Central memory CD8-positive, alpha-beta T cell (primary cell): ENCODE measurements at places on chromosomes 6 and 20.

- H3K36me3 ChIP-seq = peaks cover 9% of the 10 kb centered on the region
- no peak overlapping the region for H3K4me3 ChIP-seq
- H3K4me1 ChIP-seq = no peaks in the 10 kb centered on the region
- H3K27ac ChIP-seq = no peak overlapping the region
- DNase-seq = no peak
- H3K27me3 ChIP-seq = no peaks in the 10 kb centered on the region
These were observed 125.7 kb downstream of the ANKS1A start for GRCh38 chr6:35014786-35015185.

GRCh38 chr6:78908621-78909020 is 41.3 kb downstream of the IRAK1BP1 start:
- H3K27ac ChIP-seq = no peak overlapping the region
- H3K4me1 ChIP-seq = peaks cover 9% of the 10 kb centered on the region
- DNase-seq = no peak

DNA sequence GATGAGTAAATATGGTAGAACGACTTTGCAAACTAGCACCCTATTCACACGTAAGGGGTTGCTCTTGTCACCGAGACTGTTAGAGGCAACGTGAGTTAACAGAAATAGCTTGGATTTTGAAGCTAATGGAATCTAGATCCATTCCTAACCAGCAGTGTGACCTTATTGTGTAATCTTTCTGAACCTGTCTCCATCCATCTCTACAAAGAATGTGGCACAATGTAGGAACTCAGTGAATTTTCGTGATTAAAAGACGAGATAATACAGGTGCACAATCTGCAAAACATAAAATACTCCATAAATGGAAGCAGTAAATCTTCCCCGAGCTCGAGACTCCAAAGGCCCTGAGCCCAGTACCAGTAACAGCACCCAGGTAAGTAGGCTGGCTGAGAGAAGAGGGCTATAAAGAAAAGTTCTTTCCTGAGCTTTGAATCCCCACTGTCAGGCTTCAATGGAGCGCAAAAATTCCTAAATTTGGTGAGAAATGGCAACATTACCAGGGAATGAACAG is 801 bp upstream of the KIFC1 start:
- no peaks in the 10 kb centered on the region for H3K27me3 ChIP-seq
- H3K27ac ChIP-seq = peak overlapping the region; percentile 83
- H3K4me3 ChIP-seq = peak overlapping the region; percentile 77
- peaks cover 8% of the 10 kb centered on the region for H3K36me3 ChIP-seq
- no peak for DNase-seq

GRCh38 chr6:7579851-7580250 is 10.1 kb upstream of the SNRNP48 start:
- H3K27ac ChIP-seq = no peak overlapping the region
- H3K36me3 ChIP-seq = no peaks in the 10 kb centered on the region
- H3K27me3 ChIP-seq = peaks cover 41% of the 10 kb centered on the region
- no peaks in the 10 kb centered on the region for H3K4me1 ChIP-seq

- DNase-seq = no peak
- no peak overlapping the region for H3K27ac ChIP-seq
- H3K27me3 ChIP-seq = peaks cover 99% of the 10 kb centered on the region
- H3K4me1 ChIP-seq = peaks cover 8% of the 10 kb centered on the region
- H3K36me3 ChIP-seq = peaks cover 13% of the 10 kb centered on the region
These were observed 141.6 kb downstream of the TRIM27 start for GRCh38 chr6:28782113-28782673.

DNA sequence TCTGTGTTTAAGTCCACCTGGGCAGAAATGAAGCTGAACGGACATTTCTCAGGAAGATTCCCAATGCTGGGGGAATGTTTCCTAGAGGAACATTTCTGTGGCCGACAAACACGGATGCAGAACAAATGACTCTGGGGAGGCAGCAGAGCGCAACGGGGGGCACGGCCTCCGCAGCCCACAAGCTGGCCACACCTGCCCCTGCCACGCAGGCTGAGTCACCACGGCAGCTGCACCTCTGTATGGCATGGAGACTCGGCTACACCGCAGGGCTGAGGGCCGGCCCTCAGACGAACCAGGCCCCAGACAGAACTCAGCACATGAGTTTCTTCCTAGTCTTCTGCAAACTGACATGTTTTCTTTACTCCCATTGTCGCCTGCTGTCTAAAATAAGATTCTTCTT is 10.0 kb upstream of the PRR18 start:
- no peak overlapping the region for H3K4me3 ChIP-seq
- peaks cover 11% of the 10 kb centered on the region for H3K36me3 ChIP-seq
- peak; percentile 3 for DNase-seq
- no peaks in the 10 kb centered on the region for H3K27me3 ChIP-seq
- H3K27ac ChIP-seq = no peak overlapping the region

GRCh38 chr20:45963059-45964005 is 8.7 kb downstream of the ZNF335 start:
- H3K27ac ChIP-seq = no peak overlapping the region
- peaks cover 81% of the 10 kb centered on the region for H3K36me3 ChIP-seq
- H3K4me1 ChIP-seq = peaks cover 4% of the 10 kb centered on the region
- H3K27me3 ChIP-seq = no peaks in the 10 kb centered on the region
- H3K4me3 ChIP-seq = no peak overlapping the region
- DNase-seq = no peak

DNA sequence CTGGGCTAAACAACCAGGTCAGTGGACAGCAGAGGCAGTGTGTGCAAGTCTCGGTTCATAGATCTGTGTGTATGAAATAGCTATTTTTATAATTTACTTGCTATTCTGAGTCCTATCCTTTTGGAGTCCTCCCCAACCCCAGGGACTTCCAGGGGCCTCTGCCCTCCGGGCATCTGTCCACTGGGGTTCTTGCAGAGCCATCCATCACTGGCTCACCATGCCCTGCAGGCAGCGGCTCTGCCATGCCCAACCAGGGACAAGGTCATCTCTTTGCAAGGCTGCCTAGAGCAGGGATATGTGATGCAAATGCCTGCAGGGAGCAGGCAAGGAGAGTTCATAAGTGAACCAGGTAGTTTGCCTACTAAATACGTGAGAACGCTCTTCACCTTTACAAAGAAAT is 10.5 kb upstream of the BEND3 start:
- H3K27ac ChIP-seq = no peak overlapping the region
- no peak for DNase-seq
- H3K27me3 ChIP-seq = peaks cover 12% of the 10 kb centered on the region
- H3K4me3 ChIP-seq = no peak overlapping the region

DNA sequence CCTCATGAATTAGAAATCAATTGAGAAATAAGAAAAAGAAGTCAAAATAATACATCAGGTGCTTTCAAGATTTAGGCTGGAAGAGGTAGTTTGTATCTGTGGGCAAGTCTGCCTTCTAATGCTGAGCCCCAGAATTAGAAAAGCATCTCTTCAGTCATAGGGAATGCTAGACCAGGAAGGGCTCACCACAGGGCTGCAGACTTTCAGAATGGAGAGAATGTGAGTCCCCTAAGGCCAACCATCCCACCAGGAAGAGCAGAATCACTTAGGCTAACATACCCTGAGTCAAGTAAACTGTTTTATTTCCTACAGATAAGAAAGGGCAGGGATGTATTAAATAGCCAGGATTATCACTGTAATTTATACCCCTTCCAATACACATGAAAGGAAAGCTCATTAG is 510.2 kb downstream of the RNF144B start:
- no peak overlapping the region for H3K4me3 ChIP-seq
- H3K36me3 ChIP-seq = no peaks in the 10 kb centered on the region
- no peak for DNase-seq

DNA sequence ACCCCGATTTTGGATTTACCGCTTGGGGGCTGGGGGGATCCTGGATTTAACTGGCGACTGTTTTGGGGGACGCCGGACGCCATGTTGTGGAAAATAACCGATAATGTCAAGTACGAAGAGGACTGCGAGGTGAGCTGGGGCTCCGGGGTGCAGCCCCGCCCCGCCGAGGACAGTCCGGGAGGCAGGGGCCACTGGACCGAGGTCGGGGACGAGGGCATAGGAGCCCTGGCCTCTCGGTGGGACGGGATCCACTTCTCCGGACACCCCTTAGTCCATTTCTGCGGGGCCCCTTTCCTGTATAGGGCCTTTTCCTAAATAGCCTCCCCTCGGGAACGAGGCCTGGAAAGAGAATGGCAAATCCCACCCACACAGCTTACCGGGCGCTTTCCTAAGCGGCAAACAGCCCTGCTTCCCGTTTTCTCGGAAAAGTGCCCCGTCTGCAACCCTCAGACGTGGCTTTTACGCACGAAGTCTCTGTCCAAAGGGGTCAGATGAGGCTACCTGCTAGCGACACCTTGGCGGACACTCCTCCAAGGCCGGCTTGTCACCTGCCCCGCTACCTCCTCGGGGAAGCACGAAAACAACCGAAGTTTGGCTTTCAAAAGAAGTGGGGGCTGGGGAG is 469 bp downstream of the TFAP2C start:
- no peaks in the 10 kb centered on the region for H3K4me1 ChIP-seq
- H3K36me3 ChIP-seq = no peaks in the 10 kb centered on the region
- H3K27me3 ChIP-seq = peaks cover 77% of the 10 kb centered on the region
- H3K4me3 ChIP-seq = peak overlapping the region; percentile 25
- no peak for DNase-seq
- H3K27ac ChIP-seq = no peak overlapping the region

- H3K4me1 ChIP-seq = no peaks in the 10 kb centered on the region
- H3K27me3 ChIP-seq = peaks cover 41% of the 10 kb centered on the region
- no peak overlapping the region for H3K4me3 ChIP-seq
- no peak for DNase-seq
- no peaks in the 10 kb centered on the region for H3K36me3 ChIP-seq
These were observed 182.6 kb downstream of the ERMARD start for GRCh38 chr6:169933839-169934698.

DNA sequence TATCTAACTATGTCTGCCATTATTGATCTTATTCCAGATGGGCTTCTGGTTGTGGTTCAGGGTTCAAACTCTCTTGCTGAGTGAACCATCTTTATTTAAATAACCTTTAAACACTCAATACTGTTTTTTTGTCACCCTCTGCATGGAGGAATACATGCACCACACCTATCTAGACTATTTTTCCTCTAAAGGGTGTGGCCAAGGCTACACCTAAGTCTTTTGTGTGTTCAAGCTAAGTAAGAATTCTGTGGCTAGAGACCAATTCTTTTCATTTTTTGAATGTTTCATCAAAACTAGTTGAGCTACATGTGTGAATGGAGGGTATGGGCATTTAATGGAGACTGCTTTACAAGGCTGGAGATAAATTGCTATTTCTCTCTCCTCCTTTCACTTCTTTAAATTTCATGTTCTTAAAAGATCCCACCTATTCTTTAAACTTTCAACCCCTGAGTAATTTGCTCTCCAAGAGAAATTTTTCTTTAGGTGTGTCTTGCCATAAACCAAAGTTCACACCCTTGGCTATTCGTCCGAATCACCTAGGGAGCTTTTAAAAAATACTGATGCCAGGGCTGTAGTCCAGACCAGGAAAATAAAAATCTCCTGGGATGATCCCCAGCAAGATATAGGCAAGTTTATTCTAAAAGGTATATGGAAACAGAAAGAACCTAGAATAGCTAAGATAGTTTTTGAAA is 24.8 kb upstream of the MBOAT1 start:
- no peak overlapping the region for H3K27ac ChIP-seq
- peaks cover 11% of the 10 kb centered on the region for H3K4me1 ChIP-seq
- no peak for DNase-seq
- H3K27me3 ChIP-seq = no peaks in the 10 kb centered on the region

GRCh38 chr20:15318682-15319081 is 981.3 kb upstream of the FLRT3 start:
- H3K27me3 ChIP-seq = no peaks in the 10 kb centered on the region
- no peak overlapping the region for H3K4me3 ChIP-seq
- DNase-seq = no peak
- H3K4me1 ChIP-seq = no peaks in the 10 kb centered on the region

DNA sequence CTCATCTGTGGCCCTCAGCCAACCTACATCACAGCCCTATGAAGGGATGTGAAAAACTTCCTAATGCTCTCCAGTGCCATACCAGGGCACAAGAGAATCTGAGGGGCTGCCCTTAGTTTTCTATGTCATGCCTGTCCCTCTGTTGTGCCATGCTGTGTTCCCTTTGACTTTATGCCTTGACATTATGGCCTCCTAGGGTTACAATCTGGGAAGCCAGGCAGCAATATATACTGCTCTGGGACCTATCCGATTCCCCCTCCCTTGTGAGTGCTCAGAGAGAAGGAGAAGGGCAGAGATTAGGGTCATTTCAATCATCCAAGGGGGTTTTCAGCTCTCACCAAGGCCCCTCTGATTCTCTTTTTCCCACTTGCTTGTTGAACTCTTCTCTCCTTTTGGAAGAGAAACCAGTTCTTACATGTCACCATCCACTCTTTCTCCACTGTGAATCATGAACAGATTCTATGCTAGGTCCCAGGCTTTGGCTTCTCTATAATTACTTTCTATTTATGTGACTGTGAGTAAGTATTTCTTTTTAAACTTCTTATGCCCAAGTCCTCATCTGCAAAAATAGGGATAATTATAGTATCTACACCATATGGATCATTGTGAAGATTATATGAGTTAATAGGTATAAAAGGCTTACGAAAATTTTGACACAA is 14.2 kb upstream of the FRK start:
- H3K36me3 ChIP-seq = no peaks in the 10 kb centered on the region
- no peak overlapping the region for H3K4me3 ChIP-seq
- DNase-seq = no peak

DNA sequence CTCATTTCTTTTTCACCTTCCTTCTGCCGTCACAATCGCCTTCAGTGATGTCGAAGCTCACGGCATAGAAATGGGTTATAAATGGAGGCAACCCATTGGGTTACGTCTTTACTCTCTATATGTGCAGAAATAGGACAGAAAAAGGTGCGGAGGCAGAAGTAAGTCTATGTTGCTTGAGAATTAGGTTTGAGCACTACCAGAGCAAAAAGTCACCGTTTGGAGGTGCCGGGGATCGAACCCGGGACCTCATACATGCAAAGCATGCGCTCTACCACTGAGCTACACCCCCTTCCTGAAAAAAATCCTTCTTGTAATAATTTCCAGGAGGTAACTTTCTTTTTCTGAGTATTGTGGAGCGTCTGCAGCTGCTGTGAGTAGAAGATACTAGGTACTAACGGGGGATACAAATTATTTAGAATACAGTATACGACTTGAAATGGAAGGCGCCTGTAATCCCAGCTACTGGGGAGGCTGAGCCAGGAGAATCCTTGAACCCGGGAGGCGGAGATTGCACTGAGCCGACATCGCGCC is 134.2 kb downstream of the TRIM27 start:
- peaks cover 7% of the 10 kb centered on the region for H3K4me1 ChIP-seq
- DNase-seq = no peak
- H3K36me3 ChIP-seq = peaks cover 7% of the 10 kb centered on the region
- H3K27me3 ChIP-seq = peaks cover 100% of the 10 kb centered on the region

- H3K27ac ChIP-seq = peak overlapping the region; percentile 51
- H3K4me3 ChIP-seq = no peak overlapping the region
- H3K4me1 ChIP-seq = peaks cover 39% of the 10 kb centered on the region
- H3K36me3 ChIP-seq = peaks cover 50% of the 10 kb centered on the region
- no peak for DNase-seq
These were observed 4.8 kb downstream of the ZBP1 start for GRCh38 chr20:57615445-57615811.
